ENCODE measurements at places on chromosomes 3 and 15.

GRCh38 chr3:31573036-31573779, 40.5 kb downstream of the STT3B start:
- no peak for DNase-seq

DNA sequence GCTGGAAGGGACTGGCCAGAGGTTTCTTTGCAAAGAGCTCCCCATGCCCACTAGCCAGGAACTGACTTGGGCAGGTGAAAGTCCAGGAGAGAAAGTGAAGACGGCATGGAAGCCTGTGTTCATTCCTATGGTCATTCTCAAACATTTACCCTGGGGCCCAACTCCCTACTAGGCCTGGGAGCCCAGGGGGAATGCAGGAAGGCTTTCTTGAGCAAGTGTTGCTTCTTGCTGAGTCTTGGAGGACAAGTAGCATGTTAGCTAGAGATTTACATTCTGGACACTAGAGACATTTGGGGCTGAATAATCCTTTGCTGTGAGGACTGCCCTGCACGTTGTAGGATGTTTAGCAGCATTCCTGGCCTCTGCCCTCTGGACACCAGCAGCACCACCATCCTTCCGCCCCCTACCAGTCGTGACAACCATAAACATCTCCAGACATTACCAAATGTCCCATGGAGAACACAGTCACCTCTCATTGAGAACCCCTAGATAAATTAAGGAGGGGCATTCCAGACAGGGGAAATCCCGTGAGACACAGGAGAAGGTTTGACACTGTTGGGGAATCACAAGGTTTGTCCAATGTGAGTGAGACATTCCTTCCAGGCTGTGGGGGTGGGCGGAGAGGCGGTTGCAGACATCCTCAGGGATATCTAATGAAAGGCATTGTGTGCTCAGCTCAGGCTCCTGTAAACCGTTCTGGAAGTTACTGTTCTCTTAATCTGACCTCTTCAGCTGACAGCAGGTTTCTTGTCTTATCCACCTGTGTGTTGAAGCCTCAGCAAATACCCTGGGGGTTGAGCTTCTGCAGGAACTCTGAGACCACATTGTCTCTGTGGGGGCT, 236.2 kb downstream of the TLE3 start:
- no peak for DNase-seq

DNA sequence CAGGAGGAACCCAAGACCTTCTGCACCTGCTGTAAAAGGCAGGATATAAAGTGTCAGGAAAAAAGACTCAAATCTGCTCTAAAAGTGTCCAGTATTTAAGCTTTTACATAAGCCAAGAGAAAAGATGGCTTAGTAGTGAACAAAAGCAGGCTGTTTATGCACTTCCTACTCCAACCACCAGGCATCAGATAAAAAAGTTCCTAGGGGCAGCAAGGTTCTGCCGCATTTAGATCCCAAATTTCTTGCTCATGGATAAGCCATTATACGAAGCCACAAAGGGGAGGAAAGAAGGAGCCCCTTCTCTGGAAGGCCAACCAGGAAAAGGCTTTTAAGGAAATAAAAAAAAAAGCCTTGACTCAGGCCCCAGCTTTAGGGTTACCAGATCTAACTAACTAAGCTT, 10.6 kb upstream of the SLC9C1 start:
- peak; percentile 25 for DNase-seq

DNA sequence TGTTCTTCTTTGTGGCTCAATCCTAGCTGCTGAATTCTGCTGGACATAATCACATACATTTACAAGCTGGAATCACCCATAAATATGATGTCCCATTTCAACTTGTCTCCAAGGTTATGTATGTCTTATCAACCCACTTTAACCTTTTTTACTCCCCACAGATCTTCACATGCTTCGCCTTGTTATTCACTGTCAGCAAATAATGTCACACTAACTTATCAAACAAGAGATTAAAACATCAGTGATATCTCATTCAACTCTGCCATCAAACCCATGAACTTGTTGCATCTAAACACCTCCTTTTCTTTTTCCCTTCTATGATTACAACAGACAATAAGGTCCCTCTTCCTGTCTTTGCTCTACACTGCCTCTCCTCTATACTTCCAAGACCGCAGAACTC, 240.7 kb downstream of the TBC1D5 start:
- DNase-seq = no peak

DNA sequence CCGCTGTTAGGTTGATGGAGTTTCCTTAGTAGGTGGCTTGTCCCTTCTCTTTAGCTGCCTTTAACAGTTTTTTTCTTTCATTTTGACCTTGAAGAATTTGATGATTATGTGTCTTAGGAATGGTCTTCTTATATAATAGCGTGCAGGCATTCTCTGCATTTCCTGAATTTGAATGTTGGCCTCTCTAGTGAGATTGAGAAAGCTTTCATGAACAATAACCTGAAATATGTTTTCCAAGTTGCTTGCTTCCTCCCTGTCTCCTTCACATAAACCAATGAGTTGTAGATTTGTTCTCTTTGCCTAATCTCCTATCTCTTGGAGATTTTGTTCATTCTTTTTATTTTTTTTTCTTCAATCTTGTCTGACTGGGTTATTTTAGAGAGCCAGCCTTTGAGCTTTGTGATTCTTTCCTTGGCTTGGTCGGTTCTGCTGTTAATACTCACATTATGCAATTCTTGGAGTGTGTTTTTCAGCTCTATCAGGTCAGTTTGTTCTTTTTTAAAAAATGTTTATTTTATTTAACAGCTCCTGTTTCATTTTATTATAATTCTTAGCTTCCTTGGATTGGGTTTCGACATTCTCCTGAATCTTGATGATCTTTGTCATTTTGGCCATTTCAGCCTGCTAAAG, 627.9 kb downstream of the SI start:
- DNase-seq = no peak

DNA sequence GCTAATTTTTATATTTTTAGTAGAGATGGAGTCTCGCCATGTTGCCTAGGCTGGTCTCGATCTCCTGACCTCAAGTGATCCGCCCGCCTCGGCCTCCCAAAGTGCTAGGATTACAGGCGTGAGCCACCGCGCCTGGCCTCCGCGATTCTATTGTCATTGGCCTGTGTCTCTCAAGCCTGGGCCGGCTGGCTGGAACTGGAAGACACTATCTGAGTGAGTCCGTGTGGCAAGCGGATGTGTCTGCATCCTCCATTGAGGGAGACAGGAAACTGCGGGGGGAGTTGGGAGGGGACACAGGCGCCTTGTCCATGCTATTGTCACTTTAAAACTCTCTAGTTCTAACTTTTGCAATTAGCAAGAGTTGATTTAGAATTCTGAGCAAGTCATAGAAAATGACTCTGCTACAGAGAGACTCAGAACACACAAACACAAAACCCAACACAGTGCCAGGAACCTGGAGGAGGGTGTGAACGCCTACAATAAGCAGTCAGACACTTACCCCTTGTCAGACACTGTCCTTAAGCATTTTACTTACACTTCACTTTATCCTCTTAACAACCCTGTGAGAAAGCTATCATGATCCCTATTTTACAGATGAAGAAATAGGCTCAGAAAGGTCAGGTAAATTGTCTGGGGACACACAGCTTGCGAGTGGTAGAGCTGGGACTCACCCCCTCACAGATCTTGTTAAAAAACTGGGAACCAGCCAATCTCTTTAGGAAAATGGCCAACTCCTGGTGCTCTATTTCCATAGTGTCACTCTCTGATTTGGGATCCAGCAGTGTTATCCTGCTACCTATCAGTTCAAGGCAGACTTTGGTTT, 38.7 kb downstream of the ANP32A start:
- no peak for DNase-seq

Measured in HAP-1 (cell line).